ENCODE measurements at places on chromosomes 7 and 10. TPM values are rescaled to one million over a fixed set of nuclear protein-coding genes. Genes with fewer than 3 reads are reported as not detected.

CRPPA gene
- total RNA-seq = 2.5 TPM

DNA sequence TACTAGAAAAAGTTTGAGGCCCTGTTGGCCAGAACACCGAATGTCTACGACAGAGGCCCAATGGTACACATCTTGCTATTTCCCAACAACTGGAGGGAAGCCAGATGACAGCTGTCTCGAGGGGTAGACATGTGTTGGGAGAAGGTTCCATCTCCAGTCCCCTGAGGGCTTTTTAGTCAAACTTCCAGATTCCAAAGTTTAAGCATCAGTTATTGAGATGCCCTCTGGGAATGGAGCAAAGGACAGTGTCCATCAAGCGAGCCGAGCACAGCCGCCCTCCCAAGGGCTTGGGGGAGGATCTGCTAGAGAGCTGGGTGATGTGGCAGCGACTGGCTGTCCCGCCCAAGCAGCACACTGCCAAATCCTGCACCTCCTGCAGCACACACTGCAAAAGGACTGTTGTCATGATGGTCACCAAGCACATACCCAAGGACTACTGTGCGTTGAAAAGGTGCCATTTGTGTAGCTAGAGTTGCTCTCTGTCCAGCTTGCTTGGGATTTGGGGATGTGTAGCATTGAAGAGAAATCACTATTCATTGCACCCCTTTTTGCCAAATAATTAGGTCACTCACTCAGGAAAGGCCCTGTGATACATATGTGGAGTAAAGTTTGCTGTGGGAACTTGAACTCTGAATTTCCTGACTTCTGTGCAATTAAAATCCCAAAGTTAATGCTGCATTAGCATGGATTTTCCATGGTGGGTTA, 164.6 kb downstream of the TRIL start:
- no peak for DNase-seq

- no peak for DNase-seq
These were observed 779 bp downstream of the C1QL3 start for GRCh38 chr10:16520900-16521299.

DNA sequence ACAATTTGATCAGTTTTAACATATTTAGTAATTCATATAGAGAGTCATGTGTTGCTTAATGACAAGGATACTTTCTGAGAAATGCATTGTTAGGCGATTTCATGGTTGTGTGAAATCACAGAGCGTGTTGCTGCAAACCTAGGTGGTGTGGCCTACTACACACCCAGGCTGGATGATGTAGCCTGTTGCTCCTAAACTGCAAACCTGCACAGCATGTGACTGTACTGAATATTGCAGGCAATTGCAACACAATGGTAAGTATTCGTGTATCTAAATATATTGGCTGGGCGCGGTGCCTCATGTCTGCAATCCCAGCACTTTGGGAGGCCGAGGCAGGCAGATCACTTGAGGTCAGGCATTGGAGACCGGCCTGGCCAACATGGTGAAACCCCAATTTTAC, 73.7 kb upstream of the BAIAP2L1 start:
- no peak for DNase-seq

DNA sequence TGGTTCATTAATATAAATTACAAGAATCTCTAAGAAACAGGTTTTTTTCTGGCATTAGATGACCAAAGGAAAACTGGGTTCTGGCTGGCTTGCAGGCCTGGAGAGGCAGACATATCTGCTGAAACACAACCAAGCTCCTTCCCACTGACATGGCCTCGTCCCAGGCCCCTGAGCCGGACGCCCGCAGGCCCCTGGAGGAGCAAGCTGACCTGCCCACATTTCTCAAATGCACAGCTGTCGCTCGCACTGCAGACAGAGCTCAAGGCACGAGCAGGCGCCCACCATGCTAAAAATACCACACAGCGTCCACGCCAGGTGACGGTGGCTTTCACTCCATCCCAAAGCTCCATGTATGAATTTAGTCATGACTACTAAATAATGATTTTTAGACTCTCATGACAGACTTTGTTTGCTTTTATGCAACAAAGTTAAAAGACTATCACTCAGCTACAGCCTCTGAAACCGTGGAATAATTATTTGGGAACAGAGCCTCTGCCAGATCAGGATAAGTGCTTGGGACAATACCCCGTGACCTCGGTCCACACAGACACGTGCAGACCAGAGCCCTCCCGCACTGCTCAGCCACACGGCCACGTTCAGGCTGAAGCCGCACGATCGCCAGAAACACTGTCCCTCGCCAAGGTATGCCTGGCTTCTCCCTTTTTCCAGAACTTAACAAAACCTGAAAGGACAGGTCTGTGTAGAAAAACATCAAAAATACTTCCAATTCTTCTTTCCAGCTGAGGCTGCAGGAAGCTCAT, 71.1 kb downstream of the DIP2C start:
- no peak for DNase-seq

- no peak for DNase-seq
These were observed 247.3 kb downstream of the PARD3 start for GRCh38 chr10:34567659-34568253.

Measured in HT-29 (cell line).